CD8-positive, alpha-beta T cell (primary cell): ENCODE measurements at places on chromosomes 3 and 15.

- no peak for DNase-seq
Measured at GRCh38 chr3:140914384-140914945, 27.2 kb upstream of the SLC25A36 start.

- DNase-seq = no peak
Measured at GRCh38 chr3:56771376-56771775, 30.4 kb downstream of the ARHGEF3 start.

DNA sequence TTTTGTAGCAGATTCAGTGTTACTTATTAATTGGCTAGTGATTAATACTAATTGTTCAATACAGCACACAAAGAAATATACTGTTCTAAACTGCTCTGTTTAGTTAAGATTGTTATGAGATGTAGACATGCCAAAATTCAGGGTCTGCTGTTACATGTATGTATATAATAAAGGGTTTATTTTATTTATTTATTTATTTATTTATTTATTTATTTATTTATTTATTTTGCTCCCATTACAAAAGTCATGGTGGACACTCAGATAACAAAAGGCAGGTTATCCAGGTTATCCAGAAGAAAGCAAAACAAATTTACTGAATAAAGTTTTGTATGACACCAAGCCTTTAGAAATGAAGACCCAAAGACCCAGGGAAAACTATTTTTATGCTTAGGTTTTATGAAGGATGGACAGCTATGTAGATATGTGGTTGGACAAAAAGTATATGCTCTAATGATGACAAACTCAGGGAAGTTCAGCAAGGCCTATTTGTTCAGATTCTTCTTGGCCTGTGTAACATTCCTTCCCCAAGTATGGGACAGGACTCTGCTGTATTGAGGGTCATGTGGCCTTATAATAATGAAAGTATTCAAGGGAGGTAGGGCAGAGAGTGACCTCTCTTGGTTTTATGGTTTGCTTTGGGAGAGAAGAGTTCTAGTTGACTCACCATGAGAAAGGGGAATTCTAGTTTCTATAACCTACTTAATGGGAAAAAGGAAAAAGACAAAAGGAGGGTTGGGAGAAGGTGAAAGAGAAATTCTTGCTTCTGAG is 1056.8 kb downstream of the ROBO2 start:
- DNase-seq = no peak

- no peak for DNase-seq
Measured at GRCh38 chr3:74039105-74039504, 414.4 kb upstream of the PDZRN3 start.

DNA sequence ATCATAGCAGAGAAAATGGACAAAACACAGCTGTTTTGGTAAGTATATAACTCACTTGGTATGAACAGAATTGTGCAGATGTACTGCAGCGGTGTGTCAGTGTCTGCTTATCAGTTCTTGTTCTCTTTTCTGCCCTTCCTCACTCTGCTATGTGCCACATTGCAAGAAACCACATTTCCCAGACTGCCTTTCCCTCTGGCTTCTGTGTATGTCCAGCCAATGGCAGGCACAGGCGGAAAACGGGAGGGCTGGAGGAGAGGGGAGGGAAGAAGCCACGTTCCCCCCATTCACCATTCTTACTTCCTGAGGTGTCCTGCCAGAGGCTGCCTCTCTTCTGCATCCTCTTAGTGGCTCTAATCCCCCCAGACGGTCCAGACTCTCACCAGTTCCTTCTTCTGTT is 15.4 kb downstream of the HHLA2 start:
- no peak for DNase-seq
